ENCODE measurements at places on chromosomes 4 and X.
A peak's percentile ranks its signal among the peaks of the same experiment; 100 is the strongest.

DNA sequence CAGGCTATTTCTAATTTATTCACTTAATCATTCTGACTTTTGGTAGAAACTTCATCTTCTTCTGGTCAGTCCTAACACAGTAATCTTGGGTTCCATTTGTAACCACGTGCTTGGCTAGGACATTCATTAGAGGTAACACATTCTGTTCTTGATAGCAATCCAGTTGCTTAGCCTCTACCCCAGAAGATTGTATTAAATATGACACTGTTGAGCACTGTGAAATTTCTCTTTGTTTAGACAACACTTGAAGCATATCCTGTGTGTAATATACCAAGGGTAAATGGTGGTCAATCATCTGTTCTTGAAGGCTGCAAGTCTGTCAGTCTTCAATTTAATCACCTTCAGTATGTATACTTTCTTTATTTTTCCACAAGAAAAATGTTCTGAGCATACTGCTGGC, 523.0 kb downstream of the ANKRD50 start:
- DNase-seq, result no peak

DNA sequence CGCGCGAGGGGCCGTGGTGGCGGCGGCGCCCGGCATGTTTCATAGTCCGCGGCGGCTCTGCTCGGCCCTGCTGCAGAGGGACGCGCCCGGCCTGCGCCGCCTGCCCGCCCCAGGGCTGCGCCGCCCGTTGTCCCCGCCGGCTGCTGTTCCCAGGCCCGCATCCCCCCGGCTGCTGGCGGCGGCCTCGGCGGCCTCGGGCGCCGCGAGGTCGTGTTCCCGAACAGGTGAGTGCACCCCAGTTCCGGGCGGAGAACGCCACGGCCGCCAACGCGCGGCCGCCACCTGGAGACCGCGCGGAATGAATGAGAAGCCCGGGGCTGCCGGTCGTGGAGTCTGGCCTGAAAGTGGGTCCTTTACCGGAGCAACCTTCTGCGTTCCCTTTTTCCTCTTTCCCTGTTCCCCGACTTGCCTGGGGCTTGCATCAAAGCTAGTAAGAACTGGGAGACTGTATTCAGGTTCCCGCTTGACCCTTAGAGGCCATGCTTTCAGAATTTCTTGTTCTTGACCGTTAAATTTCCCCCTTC, 429 bp downstream of the NOCT start:
- peak; percentile 16 for DNase-seq

GRCh38 chr4:126778348-126778747, 854.4 kb upstream of the INTU start:
- DNase-seq, result peak; percentile 84

GRCh38 chr4:40502220-40502619, 127.4 kb downstream of the RBM47 start:
- DNase-seq, result no peak

GRCh38 chr4:185412412-185412811, 13.4 kb downstream of the UFSP2 start:
- no peak for DNase-seq

DNA sequence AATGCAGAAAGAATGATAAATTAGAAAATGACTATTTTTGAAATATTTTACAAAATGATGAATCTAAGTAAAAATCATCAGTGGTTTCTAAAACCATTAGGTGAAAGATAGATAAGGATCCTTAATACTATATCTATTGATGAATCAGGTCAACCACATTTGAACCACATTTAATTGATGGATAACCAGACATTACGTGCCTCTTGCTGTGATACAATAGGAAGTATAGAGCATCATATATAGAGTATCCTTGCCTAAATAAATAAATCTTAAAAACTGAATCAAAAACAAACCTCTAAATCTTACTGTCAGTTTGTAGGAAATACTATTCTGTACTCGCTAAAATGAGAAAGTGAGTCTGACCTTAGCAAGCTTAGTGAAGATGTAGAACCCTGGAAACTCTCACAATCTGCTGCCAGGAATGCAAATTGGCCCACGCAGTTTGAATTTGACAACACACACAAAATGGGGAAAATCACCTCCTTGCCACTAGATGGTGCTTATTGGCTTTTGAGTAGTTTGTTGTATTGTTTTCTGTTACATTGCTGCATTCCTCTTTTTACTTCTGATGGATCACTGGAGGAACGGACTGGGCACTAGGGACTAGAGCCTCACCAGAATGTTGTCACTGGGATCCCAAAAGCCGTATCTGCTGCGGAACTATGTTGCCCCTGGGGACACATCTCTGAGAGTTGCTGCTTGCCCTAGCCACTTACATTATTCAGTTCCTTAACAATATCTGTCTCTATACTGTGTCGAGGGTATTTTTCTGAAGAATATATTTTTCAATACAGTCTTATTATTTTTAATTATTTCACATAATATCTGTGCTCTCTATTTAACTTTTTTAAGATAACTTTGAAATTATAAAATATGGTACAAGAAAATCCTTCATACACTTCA, 25.4 kb upstream of the SLAIN2 start:
- peak; percentile 70 for DNase-seq

GRCh38 chr4:103150677-103151076, 47.5 kb downstream of the CENPE start:
- DNase-seq, result peak; percentile 46

GRCh38 chr4:154487145-154487544, 4.5 kb downstream of the DCHS2 start:
- DNase-seq, result no peak

DNA sequence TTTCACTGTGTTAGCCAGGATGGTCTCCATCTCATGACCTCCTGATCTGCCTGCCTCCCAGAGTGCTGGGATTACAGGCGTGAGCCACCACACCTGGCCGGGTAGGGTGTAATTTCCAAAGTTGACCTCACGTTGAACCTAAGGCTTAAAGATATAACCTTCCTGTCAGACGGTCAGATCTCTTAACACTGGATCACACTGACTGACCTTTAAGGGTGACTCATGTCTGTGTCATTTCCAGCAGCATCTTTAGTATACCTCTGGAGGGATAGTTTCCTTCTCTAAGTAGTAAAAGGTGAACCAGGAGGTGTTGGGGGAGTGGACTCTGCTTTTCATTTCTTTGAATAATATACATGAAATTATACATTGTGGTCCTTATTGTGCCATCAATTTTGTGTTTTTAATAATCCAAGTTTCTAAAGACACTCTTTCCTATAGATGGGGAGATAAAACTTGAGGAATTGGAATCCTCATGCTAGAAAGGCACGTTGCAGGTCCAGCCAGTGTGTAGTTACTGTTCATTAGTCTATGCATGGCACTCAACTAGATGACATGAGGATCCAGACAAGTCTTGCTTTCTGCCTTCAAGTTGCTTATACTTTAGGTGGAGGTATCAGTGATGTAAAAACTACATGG, 45.7 kb downstream of the ARHGAP10 start:
- no peak for DNase-seq

DNA sequence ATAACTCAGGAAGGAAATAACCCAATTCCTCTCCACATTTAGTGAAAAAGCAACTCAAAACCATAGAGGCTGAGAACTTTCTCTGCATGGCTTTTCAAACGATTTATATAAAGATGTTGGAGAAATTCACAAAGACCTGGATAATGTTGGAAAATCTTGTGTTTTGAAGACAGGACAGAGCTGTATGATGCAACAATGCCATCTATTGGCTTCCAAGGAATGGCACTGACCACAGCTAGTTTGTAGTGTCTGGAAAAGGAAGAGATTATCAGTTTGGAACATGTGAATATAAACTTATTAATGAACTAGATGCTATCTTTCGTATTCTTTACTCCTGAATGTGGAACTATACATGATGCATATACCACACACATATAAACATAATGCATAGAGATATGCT, 503.6 kb downstream of the IL1RAPL1 start:
- peak; percentile 20 for DNase-seq

DNA sequence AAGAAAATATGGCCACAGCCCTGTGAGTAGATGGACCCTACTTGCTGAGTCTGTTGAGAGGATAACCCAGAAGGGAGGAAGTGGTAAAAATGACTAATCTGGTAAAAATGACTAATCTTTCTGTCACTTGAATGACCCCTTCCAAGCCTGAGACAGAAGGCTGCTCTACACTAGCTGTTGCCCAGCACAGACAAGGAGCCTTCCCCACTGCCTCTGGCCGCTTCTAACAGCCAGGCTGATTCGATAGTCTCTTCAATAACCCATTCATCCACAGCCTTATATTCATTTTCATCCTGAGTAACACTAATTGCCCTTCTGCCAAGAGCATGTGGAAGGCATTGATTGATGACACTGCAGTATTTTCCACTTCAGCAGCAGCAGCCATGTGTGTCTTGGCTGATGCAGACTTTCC, 18.4 kb downstream of the MAGEB17 start:
- DNase-seq, result peak; percentile 87

DNA sequence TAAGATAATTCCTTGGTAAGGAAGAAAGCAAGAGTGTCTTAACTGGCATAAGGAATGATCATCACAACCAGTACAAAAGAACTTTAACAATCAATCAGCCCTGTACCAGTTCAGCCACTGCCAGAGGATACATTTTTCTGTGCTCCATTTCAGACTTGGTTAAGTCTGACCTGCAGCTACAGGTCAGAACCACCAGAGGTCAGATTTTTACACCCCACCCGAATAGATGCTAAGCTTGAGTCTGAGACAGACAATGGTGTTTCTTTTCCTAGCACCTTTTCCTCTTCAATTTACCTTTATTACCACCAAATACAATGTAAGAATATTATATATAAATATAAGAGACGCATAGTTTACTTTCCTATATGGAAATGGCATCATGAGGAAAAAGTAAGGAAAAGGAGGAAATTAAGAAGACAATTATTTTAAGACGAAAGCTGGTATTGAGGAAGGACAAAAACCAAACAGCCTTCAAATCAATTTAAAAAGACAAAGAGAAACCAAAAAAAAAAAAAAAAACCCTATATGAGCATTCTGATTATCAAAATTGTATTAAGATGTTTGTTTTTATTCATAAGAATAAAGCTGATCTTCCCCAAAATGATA, 215.3 kb upstream of the TTC29 start:
- DNase-seq, result peak; percentile 56

- no peak for DNase-seq
Measured at GRCh38 chr4:154332681-154333421, 158.7 kb downstream of the DCHS2 start.

DNA sequence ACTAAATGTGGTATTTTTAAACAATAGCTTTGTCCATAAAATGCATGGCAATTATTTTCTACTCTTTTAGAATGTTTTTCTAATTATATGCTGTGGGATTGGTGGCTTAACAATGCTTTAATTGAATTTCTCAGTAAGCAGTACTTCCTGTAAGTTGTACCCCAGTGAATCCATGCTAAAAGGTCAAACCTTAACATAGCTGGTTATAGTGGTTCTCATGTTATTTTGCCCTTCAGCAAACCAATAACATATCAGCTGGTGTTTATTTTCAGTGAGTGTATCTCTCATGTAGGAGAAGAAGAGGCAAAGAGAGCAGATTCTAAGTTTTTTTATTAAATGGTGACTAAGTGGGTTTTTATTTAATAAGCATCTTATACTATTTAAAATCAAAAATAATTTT, 41.5 kb downstream of the BTC start:
- no peak for DNase-seq

DNA sequence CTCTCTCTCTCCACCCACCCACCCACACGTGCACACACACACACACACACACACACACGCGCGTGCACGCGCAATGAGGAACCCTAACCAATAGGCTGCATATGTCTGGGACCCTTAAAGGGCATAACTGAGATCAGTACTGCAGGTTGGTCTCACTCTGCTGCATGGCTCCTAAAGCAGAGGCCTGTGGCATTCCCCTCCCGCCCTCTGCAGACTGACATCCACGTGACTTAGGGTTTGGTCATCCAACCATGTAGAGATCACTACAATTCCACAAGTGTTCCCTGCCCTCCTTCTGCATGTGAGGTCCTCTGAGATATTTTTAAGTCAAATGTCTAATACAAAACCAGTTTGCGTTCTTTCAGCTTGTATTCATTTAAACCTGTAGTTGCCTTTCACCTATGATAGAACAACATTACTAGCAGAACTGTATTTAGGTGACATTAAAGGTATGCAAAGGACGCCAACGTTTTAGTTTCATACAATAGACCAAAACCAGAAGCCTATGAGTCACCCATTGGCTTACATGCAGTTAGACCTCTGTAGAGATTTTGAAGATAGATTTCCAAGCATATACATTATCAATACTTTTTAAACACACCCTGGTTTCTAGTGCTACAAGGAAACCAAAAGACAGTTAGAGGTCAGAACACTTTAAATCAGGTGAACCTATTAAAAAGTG, 10.1 kb downstream of the XAGE5 start:
- DNase-seq, result no peak

DNA sequence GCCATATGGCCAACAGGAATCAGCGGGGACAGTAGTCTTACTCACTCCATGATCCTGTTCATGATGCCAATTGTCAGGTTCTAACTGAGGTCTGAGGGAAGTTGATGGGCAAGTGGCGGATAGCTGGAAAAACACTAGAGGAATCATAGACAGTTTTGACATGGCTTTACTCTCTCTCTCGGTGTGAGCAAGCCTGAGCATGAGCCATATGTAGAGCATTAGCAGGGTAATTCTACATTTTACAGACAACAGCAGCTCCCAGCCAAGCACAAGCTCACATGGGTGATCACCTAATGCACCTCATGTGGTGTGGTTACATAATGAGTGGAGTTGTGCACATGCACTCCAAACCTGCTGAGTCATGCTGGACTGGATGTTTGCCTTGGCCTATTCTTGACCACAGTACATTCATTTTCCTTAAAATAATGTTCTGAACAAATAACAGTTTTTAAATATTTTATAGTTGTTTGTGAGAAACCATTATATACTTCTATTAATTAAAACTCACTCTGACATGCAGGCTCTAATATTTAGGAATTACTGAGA, 429.2 kb downstream of the GPAT3 start:
- DNase-seq, result peak; percentile 4

DNA sequence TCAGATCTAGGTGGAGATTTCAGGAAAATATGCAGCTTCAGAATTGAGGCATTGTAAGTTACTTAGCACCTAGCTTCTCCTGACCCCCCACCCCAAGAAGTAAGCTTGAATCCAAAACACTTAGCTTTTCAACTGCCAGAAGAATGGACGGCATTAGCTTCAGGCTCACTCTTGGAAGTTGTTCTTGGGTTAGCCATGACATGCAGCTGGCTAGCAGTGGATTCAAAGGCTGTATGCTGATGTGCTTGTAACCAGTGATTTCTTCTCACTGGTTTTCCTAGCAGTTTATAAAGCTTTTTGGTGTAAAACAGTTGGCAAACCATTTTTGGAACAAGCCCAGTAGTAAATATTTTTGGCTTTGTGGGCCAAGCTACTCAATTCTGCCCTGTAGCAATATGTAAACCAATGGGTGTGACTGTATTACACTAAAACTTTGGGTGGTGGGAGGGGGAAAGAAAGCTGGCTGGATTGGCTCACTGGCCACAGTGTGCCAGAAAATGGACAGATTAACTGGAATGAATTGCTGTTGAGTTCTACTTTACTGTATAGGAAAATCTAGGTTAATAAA, 85.6 kb downstream of the SHROOM2 start:
- no peak for DNase-seq

- DNase-seq, result no peak
Measured at GRCh38 chrX:13340182-13340791, 20.4 kb upstream of the ATXN3L start.

GRCh38 chr4:119897260-119897659, 169.4 kb downstream of the MAD2L1 start:
- no peak for DNase-seq

- peak; percentile 67 for DNase-seq
Measured at GRCh38 chrX:149495573-149496071, 9.5 kb downstream of the IDS start.
